ENCODE measurements at places on chromosomes 4 and X.

DNA sequence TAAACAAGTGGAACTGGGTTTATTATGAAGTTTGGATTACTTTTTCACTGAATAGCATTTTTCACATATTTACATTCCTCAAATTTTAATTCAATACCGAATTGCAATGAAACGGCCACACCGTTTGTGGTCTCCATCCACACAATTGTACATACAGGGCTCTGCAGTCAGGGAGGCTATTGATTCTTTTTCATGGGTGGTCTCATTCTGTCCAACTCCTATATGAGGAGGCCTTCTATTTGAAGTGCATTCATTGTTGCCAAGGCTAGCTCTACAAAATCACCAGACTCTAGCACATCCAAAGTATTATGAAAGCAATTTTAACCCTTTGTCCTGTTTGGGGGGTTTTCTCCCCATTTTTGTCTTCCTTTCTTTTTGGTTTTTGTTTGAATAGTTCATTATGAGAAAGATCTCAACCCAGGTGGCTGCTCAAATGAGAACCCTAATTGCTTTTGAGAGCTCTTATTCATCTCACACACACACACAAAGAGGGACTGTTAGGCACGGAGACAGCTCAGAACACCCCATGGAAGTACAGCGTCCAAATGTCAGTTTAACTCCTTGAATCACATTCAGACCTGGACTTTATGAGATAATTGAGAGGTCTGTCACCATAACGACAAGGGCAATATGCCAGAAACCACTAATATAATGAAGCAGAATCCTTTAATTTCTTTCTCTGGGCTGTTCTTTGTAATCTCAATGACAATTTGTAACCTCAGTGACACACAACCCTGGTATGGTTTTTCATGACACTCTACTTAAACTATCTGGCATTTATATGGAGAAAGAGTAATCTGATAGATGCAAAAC is 79.4 kb downstream of the NLGN4X start:
- DNase-seq: no peak

GRCh38 chrX:39065051-39065871 is 264.0 kb downstream of the MID1IP1 start:
- no peak for DNase-seq

- peak; percentile 22 for DNase-seq
Measured at GRCh38 chrX:154411981-154412340, 622 bp downstream of the TAFAZZIN start.

- DNase-seq: peak; percentile 7
Measured at GRCh38 chr4:77731656-77732055, 87.5 kb downstream of the CNOT6L start.

DNA sequence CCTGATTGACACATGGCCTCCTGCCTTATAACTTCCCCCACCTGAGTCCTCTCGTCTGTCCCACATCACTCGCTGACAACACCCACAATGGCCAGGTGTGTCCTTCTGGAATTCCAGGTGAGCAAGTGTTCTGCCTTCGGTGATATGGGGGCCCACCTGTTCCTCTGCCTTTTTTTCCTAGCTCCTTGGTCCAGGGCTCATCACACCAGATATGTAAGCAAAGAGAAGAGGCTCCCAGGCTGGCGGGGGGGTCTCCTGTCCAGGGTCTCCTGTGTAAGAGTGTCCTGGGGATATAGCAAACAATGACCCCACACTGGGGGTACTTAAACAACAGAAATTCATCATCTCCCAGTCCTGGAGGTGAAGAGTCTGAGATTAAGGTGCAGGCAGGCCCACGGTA is 25.2 kb downstream of the P2RY8 start:
- no peak for DNase-seq

DNA sequence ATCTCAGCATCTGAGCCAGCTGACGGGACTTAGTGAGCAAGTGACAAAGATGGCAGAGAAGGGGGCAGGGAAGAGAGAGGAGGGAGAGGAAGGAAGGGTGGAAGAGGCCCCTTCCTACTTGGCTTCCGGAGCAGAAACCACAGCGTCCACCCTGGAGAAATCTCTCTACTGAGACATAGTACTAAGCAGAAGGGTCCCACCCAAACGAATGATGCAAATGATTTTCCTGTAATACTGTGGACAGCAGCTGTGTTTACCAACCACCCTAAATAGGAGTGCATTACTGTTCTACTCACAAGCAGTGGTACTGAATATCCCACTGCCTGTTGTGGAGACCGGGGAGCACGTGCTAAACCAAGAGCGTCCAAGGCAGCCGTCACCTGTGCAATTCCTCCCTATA is 29.4 kb downstream of the DTHD1 start:
- peak; percentile 69 for DNase-seq

DNA sequence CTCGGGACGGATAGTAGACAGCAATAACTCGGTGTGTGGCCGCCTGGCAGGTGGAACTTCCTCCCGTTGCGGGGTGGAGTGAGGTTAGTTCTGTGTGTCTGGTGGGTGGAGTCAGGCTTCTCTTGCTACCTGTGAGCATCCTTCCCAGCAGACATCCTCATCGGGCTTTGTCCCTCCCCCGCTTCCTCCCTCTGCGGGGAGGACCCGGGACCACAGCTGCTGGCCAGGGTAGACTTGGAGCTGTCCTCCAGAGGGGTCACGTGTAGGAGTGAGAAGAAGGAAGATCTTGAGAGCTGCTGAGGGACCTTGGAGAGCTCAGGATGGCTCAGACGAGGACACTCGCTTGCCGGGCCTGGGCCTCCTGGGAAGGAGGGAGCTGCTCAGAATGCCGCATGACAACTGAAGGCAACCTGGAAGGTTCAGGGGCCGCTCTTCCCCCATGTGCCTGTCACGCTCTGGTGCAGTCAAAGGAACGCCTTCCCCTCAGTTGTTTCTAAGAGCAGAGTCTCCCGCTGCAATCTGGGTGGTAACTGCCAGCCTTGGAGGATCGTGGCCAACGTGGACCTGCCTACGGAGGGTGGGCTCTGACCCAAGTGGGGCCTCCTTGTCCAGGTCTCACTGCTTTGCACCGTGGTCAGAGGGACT is 5.7 kb upstream of the MSANTD1 start:
- no peak for DNase-seq

DNA sequence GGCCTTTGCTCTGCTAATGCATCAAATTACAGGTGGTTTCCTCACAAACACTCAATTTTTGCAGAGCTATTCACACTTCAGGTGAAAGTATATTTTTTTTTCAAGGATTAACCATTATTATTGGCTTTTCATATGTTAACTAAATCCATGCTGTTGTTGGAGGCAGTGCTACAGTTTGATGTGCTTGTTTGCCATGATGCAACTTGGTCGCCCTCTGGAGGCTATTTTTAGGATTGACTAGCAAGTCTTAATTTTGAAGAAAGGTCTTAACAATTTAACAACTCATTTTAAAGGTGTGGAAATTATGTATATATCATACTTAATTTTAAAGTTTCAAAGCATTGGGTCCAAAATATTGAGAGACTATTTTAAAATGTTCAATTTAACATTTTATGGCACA is 168.8 kb upstream of the FAM47A start:
- DNase-seq: no peak

DNA sequence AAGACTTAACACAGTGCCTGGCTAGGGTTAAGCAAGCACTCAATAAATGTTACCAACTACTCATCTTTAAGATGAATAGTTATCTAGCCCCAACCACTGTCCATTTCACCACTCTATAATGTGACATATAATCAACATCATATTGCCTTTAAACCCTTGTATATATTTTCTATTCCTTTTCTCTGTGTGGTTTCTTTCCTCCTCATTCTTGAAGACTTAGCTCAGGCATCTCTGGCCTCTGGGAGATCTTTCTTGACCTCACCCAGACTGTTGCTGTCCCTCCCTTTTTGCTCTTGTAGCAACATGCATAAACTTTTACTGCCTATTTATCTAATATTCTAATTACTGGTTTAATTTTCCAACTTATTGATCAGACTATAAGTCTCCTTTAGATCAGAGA is 249.9 kb upstream of the MAB21L2 start:
- DNase-seq: no peak

GRCh38 chr4:156188596-156188995 is 234.9 kb upstream of the CTSO start:
- no peak for DNase-seq

GRCh38 chr4:81789158-81789557 is 317.5 kb upstream of the RASGEF1B start:
- DNase-seq: no peak

- DNase-seq: no peak
Measured at GRCh38 chr4:22014222-22014741, 65.7 kb upstream of the KCNIP4 start.

DNA sequence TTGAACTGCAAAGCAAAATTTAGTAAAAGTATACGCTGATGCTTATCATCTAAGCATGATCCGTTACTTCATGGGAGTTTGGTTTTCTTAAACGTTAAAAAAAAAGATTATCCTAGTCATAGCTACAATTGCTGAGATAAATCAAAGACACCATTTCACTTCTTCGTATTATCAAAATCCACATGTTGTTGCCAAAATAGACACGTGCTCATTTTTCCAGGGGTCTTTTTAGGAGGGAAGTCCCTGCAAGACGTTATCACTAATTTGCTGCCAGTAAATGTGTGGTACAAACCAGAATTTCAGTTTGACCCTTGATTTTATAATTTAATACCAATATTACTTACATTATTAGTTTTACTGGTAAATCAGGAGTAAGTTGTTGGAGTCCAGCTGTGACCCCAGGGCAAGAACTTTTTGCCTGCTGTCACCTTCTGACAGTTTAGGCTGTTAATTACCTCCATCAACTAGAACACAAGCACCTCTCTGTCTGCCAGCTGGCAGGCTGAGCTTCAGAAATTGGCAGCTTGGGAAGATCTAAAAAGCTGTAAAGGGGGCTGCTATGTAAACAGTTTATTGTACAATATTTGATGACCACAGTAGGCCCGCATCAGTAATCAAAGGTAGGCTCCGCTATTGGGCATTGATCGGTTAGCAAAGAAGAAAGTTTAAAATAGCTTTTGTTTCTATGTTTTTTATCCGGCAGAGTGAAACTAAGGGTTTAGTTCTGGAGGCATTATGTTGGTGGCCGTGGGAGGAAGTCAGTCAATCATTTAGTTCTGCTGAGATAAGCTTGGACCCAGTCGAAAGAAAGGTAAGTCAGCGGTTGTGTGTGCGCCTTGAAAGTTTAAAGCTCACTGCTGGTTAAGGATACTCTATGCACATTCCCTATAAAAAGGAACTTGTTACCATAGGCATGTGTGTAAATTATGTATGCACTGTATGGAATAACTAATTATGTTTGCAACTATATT is 196.4 kb downstream of the FBXO8 start:
- no peak for DNase-seq

GRCh38 chr4:92047209-92047875 is 256.4 kb upstream of the GRID2 start:
- DNase-seq: no peak

- DNase-seq: peak; percentile 54
Measured at GRCh38 chrX:10007621-10008020, 40.5 kb downstream of the CLDN34 start.

DNA sequence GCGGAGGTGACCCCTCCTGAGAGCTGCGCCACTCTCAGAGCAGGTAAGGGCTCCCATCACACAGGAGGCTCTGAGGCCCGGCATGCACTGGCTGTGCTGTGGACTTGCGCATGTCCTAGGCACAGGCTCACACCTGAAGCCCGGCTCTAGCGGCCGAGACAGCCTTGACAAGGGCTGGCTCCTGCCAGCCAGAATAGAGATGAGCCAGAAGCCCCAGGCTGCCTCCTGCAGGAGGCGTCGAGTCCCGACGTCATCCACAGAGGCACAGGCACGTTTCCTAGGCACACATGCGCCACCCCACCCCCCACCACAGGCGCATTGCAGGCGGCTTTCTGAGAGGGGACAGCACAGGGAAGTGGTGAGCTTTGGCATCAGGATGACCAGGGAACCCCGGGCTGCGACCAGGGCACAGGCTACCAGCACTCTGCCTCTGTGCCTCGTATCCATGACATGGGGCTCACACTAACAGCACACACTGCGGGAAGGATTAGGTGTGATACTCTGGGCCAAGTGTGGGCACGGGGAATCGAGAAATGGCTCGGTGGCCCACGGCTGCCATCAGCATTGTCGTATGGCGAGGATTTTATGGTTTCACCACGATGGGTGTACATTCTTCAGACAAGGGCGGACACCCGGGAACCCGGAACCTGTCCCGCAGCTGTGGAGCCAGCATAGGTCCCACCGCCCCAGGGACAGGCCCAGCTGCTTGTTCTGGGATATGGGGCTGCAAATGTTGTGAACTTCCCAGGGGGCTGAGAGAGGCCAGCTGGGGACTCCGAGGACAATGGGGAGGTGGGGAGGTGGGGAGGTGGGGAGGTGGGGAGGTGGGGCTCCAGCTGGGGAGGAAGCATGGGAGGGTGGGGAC is 90.7 kb upstream of the ADRA2C start:
- DNase-seq: no peak
